ENCODE measurements at places on chromosomes 1 and 21.

- peak; percentile 20 for DNase-seq
Observed at GRCh38 chr1:8962812-8963530, 17.3 kb downstream of the CA6 start.

- DNase-seq, result no peak
Observed at GRCh38 chr1:20248971-20249612, 41.6 kb upstream of the VWA5B1 start.

DNA sequence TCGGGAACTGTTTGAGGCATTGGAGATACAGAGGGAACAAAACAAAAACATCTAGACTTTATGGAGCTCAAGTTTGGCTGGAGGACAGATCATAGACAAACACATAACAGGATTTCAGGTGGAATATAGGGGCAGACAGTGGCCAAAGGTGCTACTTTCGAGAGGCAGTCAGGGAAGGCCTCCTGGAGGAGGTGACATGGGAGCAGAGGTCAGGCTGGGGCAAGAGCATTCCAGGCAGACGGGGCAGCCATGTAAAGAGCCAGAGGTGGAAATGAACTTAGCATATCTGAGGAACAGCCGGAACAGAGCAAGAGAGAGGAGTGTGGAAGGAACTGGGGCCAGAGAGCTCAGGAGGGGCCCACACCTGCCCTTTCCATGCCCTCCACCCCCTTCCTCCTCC lies 122.3 kb downstream of the DMRTB1 start:
- DNase-seq, result no peak

- no peak for DNase-seq
Observed at GRCh38 chr1:203126866-203127665, 460 bp upstream of the ADORA1 start.

DNA sequence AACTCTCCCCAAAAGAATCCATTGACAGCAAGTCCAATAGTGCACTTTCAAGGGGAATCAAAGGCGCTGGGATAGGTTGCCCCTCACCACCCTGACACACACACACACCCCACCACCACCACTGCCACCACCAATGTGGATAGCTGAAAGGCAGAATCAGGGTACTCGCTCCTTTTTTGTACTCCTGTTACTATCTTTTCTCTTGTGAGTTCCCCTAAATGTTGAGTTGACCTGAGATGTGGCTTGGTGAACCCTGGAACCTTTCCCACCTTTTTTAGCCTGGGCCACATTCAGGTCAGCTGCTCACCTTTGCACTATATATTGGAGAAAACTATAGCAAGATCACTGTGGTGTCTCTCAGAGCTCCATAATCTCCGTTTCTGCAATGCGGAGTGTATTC lies 3.9 kb downstream of the S100A8 start:
- DNase-seq, result no peak

GRCh38 chr1:78687914-78688313 lies 38.3 kb downstream of the IFI44 start:
- no peak for DNase-seq

GRCh38 chr1:41282679-41283317 lies 40.7 kb upstream of the SCMH1 start:
- DNase-seq, result no peak

- DNase-seq, result no peak
Observed at GRCh38 chr1:232169436-232169835, 460.5 kb downstream of the SIPA1L2 start.

DNA sequence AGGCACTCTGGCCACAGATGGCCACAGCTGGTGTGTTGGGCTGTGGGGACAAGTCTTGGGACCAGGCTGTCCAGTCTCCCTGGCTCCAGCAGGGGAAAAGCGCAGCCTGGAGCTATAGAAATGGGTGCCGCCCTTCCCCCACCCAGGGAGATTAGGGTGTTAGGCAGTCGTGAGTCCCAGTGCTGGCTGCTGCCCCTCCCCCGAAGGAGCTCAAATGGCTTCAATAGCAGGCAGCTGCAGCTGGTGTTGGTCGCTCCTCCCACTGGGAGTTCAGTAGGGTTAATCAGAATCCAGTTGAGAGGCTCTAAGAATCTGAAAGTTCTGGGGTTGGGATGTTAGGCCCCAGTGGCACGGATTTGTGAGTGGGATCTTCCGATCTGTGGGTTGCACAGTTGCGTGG lies 595.6 kb upstream of the PKN2 start:
- DNase-seq, result no peak

- DNase-seq, result no peak
Observed at GRCh38 chr1:167328306-167328815, 107.7 kb downstream of the POU2F1 start.

GRCh38 chr21:26967062-26967913 lies at the start of gene ADAMTS5:
ADAMTS5 (minus strand) TSS chr21:26967088; CDS start chr21:26966391, 697 bp downstream.
- DNase-seq, result no peak

- DNase-seq, result no peak
Observed at GRCh38 chr1:77057994-77058585, 161.1 kb downstream of the PIGK start.

- DNase-seq, result no peak
Observed at GRCh38 chr1:219661464-219662092, 48.7 kb upstream of the ZC3H11B start.

DNA sequence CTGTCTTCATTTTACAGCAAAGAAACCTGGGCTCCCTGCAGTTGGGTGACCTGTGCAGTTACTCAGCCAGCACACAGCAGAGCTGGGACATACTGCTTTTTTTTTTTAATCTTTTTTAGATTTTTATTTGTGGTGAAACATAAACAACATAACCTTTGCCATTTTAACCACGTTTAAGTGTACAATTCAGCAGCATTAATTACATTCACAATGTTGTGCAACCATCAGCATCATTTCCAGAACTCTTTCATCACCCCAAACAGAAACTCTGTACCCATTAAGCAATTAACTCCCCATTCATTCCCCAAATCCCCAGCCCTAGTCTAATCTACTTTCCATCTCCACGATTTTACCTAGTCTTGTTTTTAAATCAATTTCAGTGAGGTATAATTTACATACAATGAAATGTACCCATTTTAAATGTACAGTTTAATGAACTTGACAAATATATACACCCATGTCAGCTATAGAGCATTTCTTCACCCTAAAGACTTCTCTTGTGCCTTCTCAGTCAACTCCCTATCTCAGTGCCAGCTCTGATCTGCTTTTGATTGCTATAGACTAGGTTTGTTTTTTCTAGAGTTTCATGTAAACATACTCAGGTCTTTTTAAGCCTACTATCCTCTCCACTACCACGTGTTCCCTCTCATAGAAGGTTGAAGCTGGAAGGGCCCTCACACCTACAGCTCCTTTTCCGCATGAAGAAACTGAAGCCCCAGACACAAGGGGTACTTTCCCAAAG lies 37.8 kb upstream of the C8B start:
- no peak for DNase-seq

- DNase-seq, result no peak
Observed at GRCh38 chr1:210662291-210663050, 333.8 kb downstream of the HHAT start.

- DNase-seq, result no peak
Observed at GRCh38 chr21:25563361-25564116, 43.7 kb downstream of the MRPL39 start.

DNA sequence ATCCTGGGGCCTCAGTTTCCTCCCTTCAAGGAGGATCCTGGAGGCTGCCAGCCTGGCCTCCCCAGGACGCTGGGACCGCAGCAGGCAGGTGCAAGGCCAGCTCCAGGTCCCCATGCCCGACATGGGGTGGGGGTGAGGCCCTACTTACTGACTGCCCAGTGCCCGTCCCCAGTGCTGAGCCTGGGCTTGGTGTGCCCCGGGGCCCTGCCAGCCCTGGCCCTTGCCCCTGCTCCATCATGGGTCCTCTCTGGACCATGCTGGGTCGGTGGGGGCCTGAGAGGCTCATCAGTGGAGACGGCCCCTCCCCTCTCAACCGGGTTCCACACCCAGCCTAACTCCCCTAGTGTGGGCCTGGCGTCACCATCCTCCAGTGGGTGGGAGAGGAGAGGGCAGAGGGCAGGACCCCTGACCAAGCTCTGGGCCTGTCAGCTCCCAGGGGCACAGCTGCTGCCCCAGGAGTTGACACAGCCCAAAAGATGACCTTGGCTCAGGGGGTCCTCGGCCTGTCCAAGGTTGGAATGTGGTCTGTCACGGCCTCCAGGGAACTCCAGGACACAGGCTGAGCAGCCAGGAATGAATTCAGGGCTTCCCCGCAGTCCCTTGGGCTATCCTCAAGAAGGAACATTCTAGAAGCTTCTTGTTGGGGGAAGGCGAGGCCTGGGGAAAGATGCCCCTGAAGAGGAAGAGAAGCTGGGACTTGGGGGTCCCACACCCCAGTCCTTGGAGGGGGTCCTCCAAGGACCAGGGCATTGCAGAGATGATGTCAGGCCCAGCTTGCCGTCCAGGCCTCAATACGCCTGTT lies 17.6 kb upstream of the ARF1 start:
- DNase-seq, result no peak

- DNase-seq, result no peak
Observed at GRCh38 chr1:65266476-65266875, 42.9 kb upstream of the DNAJC6 start.

- no peak for DNase-seq
Observed at GRCh38 chr21:31665397-31665796, 5.9 kb downstream of the SOD1 start.

DNA sequence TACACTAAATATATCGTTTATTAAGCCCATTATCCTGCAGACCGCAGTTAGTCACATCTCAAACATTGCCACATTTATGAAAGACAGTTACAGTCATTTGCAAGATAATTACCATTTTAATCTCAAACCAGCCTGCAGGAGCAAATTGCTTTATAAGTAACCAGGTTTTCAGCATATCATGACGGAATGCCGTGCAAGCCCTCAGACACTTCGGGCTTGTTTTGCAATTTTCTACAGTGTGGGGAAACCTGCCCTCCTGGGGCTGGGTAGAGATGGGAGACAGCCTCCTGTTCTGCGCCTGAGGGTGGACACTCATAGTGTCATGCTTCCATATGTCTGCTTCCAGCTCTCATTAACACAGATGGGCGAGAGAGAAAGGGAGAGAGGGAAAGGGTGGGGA lies 563.9 kb downstream of the NPHP4 start:
- no peak for DNase-seq

DNA sequence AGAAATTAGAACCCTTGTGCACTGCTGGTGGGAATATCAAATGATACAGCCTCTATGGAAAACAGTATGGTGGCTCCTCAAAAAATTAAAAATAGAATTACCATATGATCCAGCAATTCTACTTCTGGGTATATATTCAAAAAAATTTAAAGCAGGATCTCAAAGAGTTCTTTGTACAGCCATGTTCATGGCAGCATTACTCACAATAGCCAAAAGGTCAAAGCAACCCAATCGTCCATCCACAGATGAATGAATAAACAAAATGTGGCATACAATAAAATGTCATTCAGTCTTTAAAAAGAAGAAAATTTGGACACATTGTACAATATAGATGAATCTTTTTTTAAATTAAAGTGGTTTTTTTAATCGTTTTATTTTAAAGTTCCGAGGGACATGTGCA lies 36.3 kb upstream of the ERG start:
- no peak for DNase-seq

DNA sequence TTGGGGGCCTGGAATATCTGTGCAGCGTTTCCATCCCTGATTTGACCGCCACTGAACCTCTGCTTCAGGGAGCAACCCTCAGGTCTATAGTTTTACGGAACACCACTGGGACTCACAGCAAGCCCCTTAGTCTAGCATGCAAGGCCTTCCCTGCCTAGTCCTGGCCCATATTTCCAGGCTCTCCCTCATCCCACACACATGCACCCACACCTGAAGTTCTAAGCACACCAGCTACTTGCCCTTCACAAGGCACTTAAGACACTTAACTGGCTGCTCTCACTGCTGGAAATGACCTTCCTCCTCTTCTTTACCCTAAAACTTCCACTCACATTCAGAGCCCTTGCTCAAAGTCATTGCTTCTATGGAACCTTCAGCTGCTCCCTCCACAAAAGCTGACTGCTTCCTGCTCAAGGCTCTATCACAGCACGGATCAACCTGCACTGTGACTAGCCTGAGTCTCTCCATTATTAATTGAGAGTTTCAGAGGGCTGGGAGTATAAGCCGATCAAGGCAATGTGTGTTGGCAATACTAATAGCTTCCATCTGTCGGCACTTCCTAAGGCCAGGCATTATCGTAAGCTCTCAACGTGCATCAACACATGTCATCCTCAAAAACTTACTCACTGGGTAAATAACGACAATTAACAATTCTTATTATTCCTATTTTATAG lies 84.3 kb downstream of the RRAGC start:
- DNase-seq, result no peak

DNA sequence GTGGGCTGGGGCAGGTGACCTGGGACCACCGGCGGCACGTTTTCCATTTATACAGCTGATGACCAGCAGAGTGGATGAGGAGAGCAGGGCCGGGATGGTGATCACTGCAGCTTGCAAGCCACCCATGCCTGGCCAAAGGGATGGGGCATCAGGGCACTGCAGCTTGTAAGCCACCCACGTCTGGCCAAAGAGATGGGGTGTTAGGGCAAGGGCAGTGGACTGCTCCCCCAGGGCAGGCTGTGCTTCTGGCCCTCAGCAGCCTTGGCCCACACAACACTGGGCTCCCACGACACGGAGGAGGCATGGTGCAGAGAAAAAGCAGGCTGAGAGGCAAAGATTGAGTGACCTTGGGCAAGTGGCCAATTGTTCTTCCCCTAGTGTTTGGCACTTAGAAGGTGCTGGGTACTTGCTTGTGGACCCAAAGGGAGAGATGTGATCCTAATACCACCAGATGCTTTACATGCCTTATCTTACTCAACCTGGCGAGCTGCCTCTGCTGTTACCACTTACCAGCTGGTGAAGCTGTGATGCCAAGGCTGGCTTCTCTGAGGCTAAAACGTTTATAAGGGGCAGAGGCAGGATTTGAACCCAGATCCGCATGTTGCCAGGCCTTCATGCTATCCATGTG lies 48.3 kb downstream of the TRIM62 start:
- DNase-seq, result no peak

GRCh38 chr1:19375631-19376400 lies 63.7 kb downstream of the SLC66A1 start:
- no peak for DNase-seq

DNA sequence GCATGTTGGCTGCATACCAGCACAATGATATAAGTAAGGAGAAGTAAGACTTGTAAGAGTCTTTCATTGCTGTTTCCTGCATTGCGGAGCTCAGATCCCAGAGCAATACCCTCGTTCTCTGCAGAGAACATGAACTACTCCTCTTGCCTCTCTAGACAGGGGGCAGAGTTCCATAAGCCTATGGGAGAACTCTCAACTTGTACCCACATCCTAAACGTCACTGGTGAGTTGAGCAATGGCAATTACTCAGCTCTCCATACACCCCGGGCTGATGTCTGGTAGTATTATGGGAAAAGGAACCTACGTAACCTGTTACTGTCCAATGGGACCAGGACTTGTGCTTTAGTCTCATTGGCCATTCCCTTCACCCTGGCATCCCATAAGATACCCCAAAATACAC lies 27.3 kb upstream of the ZNF496 start:
- no peak for DNase-seq

- DNase-seq, result no peak
Observed at GRCh38 chr1:156641761-156642264, at the start of gene BCAN. BCAN (plus strand) TSS chr1:156642117; CDS start chr1:156646055, 3,938 bp downstream.

DNA sequence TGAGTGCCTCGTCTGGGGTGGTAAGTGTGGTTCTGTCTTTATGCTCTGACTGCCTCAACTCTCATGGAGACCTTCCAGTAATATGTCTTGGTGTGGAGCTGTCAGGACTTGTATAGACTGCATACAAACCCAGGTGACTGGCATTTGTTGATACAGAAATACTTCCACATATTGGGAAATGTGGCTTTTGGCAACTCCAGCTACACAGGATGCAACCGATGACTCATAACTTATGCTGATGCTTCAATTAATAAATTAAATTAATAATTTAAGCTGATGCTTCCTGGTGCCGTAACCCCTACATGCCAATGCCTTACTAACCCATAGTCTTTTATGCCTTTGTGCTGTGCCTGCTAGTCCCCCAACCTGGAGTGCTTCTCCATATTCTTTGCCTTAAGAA lies 72.3 kb upstream of the ARTN start:
- no peak for DNase-seq

GRCh38 chr1:18939398-18940302 lies 16.8 kb downstream of the IFFO2 start:
- DNase-seq, result no peak
